ENCODE measurements at places on chromosomes 1 and 21. TPM values are rescaled to one million over a fixed set of nuclear protein-coding genes. Genes with fewer than 3 reads are reported as not detected.

- no peak for DNase-seq
Measured at GRCh38 chr1:81695741-81696140, 105.0 kb upstream of the ADGRL2 start.

Gene DNALI1
- total RNA-seq: 4.8 TPM

GRCh38 chr1:200869753-200870391 lies 2.9 kb upstream of the GPR25 start:
- DNase-seq: no peak

DNA sequence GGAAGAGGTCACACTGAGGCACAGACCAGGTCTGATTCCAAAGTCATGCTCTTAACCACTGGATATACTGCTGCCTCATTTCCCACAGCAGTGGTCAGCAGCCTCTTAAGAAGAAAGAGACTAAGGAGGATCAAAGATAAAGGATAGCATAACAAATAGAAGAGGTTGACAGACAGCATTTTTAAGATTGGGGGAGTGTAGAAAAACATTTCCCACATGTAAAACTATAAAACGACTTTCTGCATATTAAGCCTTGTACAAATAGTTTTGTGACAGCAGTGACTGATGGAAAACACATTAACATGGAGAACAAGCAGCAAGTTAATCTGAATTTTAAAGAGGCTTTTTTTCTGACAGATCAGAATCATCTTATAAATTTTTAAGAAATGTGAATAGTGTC lies 92.0 kb downstream of the SELENOF start:
- DNase-seq: no peak

Data from Calu3 (cell line).